ENCODE measurements at places on chromosomes 16 and 17.

DNA sequence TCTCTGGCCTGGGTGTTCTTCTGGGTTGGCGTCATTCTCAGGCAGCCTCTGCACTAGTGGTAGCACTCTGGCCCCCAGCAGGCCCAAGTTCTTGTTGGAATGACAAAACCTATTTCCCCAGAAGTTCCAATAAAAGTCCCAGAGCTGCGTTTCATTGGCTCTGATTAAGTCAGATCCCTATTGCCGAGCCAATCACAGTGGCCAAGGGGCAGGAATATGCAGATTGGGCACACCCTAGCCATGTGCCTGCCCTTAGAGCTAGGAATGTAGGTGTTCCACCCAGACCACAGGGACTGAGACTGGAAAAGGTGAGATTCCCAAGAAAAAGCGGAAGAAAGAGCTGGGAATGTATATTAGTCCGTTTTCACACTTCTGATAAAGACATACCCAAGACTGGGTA lies 44.9 kb upstream of the POLR3E start:
- DNase-seq: no peak

- no peak for DNase-seq
Observed at GRCh38 chr16:89265647-89266046, 48.1 kb downstream of the ZNF778 start.

DNA sequence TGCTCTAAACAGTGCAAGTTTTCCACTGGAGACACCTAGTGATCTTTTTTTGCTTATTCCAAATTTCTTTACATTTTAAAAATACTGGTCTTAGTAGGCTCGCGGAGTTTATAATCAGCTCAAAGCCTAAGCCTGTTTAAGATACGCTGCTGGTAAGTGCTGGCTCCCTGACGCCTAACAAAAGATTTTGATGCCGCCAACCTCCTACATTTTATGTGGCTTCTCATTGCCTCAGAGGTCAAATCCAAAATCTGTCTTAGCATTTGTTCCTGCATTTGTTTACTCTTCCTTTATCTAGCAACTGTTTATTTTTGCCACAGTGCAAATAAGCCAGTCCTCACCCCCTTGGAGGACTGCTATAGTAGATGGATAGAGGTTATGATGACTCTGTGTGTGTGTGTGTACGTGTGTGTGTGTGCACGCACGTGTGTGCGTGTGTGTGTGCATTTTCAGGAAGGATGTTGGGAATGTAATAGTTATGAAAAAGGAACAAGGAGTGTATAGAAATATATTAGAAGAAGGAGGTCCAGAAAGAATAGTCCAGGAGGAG lies 24.8 kb downstream of the HS3ST3B1 start:
- no peak for DNase-seq

- DNase-seq: no peak
Observed at GRCh38 chr16:68214726-68215125, 21.2 kb downstream of the ESRP2 start.

DNA sequence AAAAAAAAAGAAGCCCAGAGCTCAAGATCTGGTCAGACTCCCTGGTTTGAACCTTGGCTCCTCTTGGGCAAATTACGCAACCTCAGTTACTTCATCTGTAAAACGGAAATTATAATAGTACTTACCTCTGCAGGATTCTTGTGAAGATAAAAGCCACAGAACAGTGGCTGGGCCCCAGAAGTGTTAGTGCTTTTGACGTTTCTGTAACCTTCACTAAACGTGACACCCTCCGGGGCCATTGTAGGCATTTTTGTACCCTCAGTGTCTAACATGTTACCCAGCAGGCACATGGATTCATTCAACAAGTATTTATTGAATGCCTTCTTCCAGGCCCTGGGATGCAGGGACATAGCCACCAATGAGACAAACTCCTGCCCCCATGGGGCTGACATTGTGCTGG lies 58.0 kb downstream of the PITPNC1 start:
- no peak for DNase-seq

- no peak for DNase-seq
Observed at GRCh38 chr16:28101533-28101890, 38.0 kb upstream of the GSG1L start.

- no peak for DNase-seq
Observed at GRCh38 chr17:50180620-50181019, 14.8 kb downstream of the SGCA start.

GRCh38 chr16:15434079-15434424 lies 336 bp upstream of the BMERB1 start:
- DNase-seq: no peak

DNA sequence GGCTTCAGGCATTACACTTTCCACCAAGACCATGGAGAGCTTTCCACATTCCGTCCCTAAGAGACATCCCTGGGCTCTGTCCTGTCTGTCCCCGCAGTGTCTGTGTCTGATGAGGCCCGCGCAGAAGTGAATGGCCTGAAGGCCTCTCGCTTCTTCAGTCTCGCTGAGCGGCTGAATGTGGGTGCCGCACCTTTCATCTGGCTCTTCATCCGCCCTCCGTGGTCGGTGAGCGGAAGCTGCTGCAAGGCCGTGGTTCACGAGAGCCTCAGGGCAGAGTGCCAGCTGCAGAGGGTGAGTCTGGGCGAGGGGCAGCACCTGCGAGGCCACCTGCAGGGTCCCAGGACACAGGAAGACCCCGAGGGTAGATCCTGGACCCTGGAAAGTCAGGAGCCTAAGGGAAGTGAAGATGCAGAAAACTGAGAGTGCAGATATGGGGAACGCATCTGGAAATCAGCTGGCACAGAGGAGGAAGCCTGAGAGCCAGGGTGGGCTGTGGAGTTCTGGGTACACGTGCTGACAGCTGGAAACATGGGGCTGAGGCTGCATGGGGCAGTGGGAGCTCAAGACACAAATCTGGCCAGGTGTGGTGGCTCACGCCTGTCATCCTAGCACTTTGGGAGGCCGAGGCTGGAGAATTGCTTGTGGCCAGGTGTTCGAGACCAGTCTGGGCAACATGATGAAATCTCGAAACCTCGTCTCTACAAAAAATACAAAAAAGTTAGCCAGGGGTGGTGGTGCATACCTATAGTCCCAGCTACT lies 8.0 kb downstream of the CCNF start:
- DNase-seq: no peak

GRCh38 chr17:60724647-60725046 lies 47.0 kb downstream of the BCAS3 start:
- DNase-seq: no peak

GRCh38 chr17:78032166-78032565 lies 73.7 kb downstream of the TNRC6C start:
- peak; percentile 19 for DNase-seq

- DNase-seq: no peak
Observed at GRCh38 chr16:49019831-49020230, 261.8 kb downstream of the CBLN1 start.

DNA sequence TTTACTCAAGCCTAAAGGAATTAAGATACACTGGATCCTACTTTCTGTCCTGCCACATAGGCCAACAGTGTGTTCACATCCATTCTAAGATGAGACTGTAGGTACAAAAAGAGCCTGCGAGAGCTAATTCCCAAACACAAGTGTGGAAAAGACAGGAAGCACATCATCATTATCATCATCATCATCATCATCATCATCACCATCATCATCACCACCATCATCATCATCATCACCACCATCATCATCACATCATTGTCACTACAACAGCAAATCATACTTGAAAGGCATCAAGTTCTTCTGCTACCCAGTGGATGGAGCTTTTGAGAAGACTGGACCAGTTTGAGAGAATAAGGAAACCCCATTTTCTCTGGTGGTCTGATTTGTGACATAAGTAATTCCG lies 268.1 kb downstream of the HS3ST3A1 start:
- DNase-seq: no peak

DNA sequence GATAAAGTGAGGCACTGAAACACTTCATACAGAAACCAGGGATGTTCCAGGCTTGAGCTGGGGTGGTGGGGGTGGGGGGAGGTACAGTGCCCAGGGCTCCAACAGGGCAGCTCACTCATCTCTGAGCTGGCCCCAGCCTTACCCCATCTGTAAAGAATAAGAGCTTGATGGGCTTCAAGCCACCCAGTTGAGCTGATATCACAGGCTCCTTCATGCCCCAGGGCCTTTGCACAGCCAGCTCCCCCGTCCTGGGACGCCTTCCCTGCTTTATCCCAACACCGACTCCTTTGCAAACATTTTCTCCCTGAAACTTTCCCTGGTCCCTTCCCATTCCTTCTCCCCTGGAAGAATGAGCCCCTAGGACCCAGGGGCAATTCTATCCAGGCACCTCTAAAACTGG lies 261.7 kb downstream of the PARN start:
- no peak for DNase-seq

- no peak for DNase-seq
Observed at GRCh38 chr17:81832608-81833159, 407 bp downstream of the MCRIP1 start.

DNA sequence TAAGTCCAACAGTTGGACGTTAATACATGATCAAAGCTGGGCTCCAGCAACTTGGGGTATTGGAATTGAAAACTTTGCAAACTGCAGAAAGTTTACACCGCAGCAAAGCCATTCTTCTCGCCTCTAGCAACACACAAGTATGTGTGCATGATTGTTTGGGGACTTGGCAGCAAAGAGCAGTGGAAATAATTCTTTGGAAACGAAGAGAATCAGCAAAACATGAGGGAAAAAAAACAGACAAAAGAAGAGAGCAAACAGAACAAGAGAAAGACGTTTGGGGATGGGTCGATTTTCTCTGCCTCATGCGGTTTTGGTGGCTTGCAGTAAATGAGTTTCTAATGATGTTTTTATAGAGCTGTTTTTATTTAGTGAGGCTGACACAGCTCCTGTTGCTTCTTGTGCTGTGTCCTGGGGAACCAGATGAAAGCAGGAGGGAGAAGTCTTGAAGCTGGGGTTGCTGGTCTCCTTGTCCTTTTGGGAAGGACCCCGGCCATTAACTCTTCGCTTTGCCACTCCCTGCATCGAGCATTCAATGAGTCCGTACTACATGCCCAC lies 502.9 kb downstream of the GRIN2A start:
- no peak for DNase-seq

DNA sequence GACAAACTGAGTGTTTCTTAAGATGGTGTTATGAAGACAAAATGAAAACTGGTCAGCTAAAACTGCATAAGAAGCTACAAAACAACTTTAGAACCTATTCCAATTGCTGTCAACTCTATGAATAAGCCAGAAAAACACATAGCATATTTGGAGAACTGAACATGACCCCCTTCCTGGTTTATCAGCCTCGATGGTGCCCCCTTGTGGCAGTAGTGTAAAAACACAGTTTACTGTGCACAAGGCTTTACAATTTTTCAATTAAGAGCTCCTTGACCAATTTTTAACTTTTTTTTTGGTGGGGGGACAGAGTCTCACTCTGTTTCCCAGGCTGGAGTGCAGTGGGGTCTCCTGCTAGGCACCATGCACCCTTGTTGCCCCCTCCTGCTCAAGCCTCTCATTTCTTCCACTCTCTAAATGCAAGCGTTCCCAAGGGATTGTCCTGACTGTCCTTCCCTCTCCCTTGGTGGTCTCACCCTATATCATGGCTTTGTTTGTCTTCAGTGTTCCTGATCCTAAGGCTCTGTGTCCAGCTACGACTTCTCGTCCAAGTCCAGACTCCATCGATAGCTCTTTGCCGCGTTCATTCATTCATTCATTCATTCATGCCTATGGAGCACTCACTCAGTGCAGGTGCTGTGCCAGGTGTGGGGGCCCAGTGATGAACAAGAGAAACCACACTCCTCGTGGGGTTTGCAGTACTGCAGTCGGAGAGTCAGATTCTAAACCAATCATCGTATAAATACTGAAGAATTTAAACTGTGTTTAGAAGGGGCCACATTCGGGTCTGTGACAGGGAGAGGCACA lies 7.5 kb downstream of the EIF1 start:
- peak; percentile 74 for DNase-seq

GRCh38 chr16:81251871-81252270 lies 13.4 kb downstream of the BCO1 start:
- no peak for DNase-seq

DNA sequence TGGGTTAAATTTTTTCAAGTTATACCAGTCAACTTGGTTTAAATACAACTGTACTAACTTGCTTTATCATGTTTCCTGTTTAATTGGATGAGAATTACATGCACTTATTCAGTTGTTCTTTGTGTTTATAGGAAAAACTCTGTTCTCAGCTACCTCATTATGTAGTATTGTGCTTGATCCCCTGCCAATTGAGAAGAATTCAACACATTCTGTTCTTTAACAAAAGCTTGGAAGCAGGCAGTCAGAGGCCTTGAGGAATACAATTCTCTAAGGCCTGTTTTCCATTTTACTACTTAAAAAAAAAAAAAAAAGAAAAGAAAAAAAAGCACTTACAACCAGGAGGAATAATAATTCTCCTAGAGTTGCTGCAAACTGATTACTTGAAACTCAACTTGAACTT lies 60.6 kb upstream of the CMIP start:
- no peak for DNase-seq

GRCh38 chr17:64200080-64201032 lies 62.7 kb downstream of the TEX2 start:
- DNase-seq: no peak

- no peak for DNase-seq
Observed at GRCh38 chr16:80563066-80563465, 22.3 kb downstream of the DYNLRB2 start.

DNA sequence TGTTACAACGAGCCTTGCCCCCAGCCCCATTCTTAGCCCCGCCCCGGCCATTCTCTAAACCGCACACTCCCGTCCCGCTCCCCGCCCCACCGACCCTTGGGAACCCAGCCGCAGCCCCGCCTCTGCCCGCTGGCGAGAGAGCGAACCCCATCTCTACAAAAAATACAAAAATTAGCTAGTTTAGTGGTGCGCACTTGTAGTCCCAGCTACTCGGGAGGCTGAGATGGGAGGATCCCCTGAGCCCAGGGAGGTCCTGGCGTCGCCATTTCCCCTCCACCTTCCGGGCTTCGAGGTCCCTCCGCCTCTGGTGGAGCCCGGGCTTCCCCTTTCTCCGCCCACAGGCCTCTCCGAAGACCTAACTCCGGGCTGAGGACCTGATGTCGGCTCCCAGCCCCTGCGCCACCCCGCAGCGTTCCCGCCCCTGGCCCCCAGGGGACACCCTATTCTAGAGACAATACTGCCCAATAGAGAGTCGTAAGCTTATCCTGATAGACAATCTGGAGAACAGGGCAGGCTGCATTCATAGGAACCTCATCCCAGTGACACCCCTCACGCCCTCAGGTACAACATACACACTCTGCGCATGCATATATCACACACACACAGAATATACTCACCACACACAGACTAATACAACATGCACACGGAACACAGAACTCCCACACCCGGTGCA lies 480 bp upstream of the PROCA1 start:
- DNase-seq: no peak

Measured in amniotic stem cell (primary cell).